ENCODE measurements at places on chromosomes 13 and 19.
A peak's percentile ranks its signal among the peaks of the same experiment; 100 is the strongest.

DNA sequence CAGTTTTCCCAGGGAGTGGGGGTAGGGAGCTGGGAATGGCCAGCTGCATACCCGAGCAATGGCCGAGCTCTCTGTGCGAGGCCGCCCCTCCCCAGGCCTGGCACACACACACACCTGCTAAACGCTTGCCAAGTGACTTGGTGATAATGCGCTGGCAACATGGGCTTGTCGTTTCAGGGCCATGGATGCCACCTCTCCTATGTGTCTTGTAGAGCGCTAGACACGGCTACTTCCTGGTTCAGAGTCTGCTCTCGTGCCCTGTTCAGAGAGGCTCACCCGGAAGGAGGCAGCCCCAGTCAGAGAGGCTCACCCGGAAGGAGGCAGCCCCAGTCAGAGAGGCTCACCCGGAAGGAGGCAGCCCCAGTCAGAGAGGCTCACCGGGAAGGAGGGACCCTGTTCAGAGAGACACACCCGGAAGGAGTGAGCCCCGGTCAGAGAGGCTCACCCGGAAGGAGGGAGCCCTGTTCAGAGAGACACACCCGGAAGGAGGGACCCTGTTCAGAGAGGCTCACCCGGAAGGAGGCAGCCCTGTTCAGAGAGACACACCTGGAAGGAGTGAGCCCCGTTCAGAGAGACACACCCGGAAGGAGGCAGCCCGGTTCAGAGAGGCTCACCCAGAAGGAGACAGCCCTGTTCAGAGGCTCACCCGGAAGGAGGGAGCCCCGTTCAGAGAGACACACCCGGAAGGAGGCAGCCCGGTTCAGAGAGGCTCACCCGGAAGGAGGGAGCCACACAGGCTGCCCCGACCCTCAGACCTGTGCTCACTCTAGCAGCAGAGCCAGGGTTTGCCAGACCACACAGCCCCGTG is 4.2 kb downstream of the ADPRHL1 start:
- peak; percentile 82 for DNase-seq

GRCh38 chr19:51458899-51459505 is 748 bp upstream of the SIGLEC8 start:
- DNase-seq, result no peak

DNA sequence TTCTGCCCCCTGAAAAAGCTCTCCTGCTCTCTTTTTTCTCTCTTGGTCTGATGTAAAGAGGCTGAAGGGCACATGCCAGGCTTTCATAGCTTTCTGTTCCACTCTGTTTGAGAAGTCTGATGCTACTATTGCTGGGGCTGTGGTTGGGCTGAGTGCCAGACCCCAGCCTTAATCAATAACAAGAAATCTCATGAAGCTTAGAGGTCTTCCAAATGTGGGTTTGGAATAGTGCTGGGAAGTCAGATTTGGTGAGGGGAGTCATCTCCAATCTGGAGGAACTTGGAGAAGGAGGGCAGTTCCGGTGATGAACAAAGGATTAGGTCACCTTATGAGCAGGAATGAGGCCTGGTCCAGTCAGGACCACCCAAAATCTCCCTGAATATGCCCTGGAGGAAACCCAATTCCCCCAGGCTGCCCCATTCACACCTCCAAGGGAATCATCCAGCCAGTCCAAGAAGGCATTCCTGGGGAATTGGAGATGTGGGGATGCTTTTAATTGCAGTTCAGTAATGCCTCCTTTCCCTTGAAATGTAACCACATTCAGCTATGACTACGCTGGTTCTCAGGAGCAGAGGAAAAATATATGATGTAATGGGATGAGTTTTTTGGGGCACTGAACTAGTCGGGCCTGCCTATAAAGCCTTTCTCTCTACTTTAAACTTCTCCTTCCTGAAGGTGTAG is 102.0 kb downstream of the STARD13 start:
- no peak for DNase-seq

DNA sequence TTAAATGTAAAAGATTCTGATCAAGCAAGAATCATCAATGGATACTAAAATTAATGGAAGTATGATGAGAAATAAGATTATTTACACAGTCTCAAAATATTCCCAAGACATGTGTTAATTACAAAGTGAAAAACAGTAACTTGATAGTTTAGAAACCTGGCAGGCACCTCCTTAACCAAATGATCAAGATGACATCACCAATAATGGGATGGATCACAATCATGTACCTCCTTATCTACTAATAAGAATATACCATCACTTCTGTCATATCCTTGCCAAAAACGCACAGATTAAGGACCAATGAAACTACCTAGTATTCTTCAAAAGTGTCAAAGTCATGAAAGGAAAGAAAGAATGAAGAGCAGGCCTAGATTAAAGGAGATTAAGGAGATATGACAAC is 30.0 kb downstream of the TSC22D1 start:
- no peak for DNase-seq

DNA sequence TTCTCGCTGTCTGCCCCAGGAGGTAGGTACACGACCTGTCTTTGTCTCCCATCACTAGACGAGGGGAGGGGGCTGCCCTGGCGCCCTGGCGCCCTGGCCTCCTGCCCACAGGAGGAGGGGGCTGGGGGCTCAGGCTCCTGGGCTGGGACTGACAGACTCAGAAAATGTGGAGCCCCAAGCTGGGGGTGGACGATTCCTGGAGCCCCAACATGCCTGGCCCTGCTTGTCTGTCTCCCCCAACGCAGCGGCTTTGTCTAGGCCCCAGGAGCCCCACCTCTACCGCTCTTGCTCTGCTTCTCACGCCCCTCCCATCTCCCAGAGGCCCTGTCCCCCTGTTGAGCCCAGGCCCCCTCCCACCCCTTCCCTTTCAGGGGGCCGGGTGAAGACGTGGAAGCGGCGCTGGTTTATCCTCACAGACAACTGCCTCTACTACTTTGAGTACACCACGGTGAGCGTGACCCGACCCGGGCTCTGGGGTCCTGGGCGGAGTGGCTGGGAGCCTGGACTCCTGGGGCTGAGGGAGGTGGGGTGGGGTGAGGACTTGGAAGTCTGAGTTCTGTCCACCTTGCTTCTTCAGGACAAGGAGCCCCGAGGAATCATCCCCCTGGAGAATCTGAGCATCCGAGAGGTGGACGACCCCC is 8.6 kb downstream of the CYTH2 start:
- no peak for DNase-seq

- no peak for DNase-seq
Measured at GRCh38 chr13:86098511-86098910, 299.3 kb upstream of the SLITRK6 start.

Measured in NCI-H2081 treated with DMSO at 0.1 percent for 48 hours (cell line).